ENCODE measurements at places on chromosomes 12 and 14.

DNA sequence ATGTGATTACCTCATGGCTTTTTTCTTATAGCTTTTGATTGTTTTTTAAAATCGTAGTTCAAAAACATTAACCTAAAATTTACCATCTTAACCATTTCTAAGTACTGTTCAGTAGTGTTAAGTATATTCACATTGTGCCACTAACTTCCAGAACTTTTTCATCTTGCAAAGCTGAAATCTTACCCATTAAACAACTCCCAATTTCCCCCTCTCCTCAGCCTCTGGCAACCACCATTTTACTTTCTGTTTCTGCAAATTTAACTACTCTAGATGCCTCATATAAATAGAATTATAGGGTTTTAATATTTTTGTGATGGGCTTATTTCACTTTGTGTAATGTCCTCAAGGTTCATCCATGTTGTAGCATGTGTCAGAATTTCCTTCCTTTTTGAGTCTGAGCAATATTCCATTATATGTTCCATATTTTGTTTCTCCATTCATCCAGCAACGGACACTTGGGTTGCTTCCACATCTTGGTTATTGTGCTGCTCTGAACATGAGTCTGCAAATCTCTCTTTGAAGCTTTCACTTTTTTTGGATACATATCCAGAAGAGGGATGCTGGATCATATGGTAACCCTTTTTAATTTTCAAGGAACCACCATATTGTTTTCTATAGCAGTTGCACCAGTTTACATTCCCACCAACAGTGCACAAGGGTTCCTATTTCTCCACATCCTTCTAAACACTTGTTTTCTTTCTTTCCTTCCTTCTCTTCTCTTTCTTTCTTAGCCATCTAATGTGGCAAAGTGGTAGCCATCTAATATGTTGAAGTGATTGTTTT, 5.0 kb downstream of the HIF1A start:
- no peak for DNase-seq

DNA sequence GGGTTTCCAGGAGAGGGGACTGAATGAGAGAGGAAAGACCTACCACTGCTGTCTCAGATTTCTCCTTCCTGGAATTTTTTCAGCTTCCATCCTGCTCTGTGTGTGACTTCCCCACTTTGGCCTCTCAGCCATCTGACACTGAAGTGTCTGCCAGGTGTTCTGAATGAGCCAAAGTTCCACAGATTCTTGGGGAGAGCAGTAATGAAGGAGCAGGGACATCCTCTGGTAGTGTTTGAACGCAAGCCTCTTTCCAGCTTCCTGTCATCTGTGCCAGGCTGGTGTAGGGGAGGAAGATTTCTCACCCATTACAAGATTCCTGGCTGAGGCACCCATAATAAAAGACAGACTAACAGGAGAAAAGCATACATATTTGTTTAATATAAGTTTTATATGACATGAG, 141.7 kb upstream of the NRXN3 start:
- no peak for DNase-seq

GRCh38 chr12:40711121-40711520, 18.9 kb downstream of the CNTN1 start:
- no peak for DNase-seq

- DNase-seq: no peak
Measured at GRCh38 chr12:41250748-41251147, 62.6 kb downstream of the PDZRN4 start.

DNA sequence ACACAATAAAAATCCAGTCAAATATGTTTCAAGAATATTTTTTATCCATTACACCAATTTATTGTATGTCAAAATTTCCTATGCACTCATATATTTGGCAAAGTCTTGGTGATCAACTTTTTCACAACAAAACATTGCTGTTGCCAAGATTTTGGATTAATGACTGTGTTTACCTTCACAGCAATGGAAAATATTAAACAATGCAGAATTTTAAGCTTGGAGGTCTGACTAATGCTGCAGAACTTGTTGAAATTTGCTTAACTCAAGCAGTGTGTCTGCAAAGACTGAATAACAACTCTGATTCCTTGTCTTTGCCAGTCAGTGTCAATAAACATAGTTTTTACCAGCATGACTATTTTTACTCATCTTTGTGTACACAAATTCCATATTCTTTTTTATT, 336.4 kb downstream of the CCER1 start:
- no peak for DNase-seq

- DNase-seq: no peak
Measured at GRCh38 chr12:13444076-13444475, 247.6 kb downstream of the EMP1 start.

- DNase-seq: no peak
Measured at GRCh38 chr12:125492354-125493270, 427.4 kb downstream of the AACS start.

GRCh38 chr12:58253663-58254062, 312.3 kb downstream of the ATP23 start:
- no peak for DNase-seq

All from amygdala (tissue), 56 donors.